ENCODE measurements at places on chromosomes 1 and 21. TPM values are rescaled to one million over a fixed set of nuclear protein-coding genes. Genes with fewer than 3 reads are reported as not detected.

- no peak for DNase-seq
- peaks cover 23% of the 10 kb centered on the region for H3K27me3 ChIP-seq
- H3K27ac ChIP-seq: no peak overlapping the region
Observed at GRCh38 chr1:155052439-155053395, 1.6 kb downstream of the ADAM15 start.

DNA sequence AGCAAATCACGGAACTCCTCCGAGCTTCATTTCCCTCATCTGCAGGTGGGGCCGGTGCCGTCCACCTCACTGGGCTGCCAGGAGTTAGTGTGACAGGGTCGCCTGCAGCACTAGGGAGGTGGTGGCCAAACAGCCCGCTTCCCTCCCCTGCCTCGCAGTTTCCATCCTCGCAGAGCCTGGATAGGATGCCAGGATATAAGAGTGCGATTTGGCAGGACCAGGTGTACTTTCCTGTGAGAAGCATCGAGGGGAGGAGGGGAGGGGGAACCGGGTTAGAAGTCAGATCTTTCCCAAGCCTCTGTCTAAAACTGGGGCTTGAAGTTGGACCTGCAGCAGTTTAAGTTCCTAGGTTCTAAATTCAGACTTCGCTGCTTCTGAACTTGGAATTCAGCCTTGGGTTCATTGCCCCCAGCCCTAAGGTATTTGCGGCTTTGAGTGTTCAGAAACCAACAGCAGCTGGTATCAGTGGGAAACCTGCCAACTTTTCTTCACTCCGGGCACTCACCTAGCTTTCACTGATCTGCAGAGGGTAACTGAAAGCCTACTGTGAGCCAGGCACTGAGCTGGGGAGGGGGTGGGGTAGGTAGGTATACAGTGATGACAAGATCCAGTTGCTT, 1.7 kb upstream of the JUN start:
- H3K36me3 ChIP-seq: no peaks in the 10 kb centered on the region
- no peaks in the 10 kb centered on the region for H3K27me3 ChIP-seq
- peak overlapping the region; percentile 14 for H3K27ac ChIP-seq
- peaks cover 5% of the 10 kb centered on the region for H3K4me1 ChIP-seq
- DNase-seq: peak; percentile 70

GRCh38 chr21:45466330-45467220, 61.6 kb downstream of the COL18A1 start:
- no peaks in the 10 kb centered on the region for H3K27me3 ChIP-seq
- peaks cover 4% of the 10 kb centered on the region for H3K36me3 ChIP-seq
- no peak for DNase-seq
- H3K4me3 ChIP-seq: no peak overlapping the region
- H3K4me1 ChIP-seq: no peaks in the 10 kb centered on the region
- H3K27ac ChIP-seq: no peak overlapping the region

C1orf115 gene
- total RNA-seq: 7.5 TPM
